ENCODE measurements at places on chromosomes 11 and 22. TPM values are rescaled to one million over a fixed set of nuclear protein-coding genes. Genes with fewer than 3 reads are reported as not detected.
A peak's percentile ranks its signal among the peaks of the same experiment; 100 is the strongest.

GRCh38 chr11:114308689-114309089, 12.5 kb downstream of the NNMT start:
- no peak for DNase-seq

DNA sequence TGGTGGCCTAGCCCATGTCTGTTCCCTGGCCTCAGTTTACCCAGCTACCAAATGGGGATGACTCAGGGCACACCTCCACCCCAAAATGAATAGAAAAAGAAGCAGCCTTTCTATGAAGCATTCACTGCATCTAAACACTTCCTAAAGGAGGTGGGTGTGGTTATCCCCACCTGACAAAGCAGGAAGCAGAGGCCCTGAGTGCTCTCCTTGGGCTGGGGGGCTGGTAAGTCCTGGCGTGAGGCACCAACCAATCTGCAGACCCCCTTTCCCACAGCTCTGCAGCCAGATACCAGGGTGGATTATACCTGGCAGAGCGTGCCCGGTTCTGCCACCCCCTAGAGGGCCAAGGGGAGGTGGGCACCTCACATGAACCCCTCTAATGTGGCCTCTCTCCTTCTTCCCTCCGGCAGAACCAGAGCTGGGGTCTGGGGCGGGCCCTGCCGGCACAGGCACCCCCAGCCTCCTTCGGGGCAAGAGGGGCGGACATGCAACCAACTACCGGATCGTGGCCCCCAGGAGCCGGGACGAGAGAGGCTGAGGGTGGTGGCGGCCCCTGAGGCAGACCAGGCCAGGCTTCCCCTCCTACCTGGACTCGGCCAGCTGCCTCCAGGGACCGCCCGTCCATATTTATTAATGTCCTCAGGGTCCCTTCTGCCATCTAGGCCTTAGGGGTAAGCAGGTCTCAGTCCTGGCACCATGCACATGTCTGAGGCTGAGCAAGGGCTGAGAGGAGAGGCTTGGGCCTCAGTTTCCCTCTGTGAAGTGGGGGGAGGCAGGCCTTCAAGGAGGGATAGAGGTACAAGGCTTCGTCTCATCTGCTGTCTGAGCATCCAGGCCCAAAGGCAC, 9.2 kb downstream of the RHBDD3 start:
- no peak for DNase-seq

GRCh38 chr22:25139062-25139461, 60.6 kb upstream of the CRYBB3 start:
- DNase-seq: no peak

DNA sequence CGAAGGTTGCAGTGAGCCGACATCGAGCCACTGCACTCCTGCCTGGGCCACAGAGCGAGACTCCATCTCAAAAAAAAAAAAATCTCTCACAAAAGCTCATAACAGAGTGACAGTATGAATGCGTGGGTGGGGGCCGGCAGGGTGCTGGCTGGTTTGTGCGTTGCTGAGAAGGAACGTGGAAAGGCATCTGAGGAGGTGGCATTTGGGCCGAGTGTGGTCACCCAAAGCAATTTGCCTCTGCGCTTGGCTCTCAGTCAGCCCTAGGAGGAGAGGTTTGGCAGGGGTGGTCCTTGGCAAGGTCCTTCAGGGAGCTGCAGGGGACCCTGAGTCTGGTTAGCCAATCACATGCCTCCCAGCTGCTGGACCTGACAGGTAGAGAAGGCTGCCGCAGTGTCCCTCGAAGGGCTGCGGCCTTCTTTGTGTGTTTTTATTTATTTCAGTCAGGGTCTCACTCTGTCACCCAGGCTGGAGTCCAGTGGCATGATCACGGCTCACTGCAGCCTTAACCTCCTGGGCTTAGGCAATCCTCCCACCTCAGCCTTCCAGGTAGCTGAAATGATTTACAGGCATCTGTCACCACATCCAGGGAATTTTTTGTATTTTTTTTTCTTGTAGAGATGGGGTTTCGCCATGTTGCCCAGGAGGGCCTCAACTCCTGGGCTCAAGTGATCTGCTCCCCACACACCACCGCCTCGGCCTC, 23.5 kb upstream of the OSBPL5 start:
- no peak for DNase-seq

DNA sequence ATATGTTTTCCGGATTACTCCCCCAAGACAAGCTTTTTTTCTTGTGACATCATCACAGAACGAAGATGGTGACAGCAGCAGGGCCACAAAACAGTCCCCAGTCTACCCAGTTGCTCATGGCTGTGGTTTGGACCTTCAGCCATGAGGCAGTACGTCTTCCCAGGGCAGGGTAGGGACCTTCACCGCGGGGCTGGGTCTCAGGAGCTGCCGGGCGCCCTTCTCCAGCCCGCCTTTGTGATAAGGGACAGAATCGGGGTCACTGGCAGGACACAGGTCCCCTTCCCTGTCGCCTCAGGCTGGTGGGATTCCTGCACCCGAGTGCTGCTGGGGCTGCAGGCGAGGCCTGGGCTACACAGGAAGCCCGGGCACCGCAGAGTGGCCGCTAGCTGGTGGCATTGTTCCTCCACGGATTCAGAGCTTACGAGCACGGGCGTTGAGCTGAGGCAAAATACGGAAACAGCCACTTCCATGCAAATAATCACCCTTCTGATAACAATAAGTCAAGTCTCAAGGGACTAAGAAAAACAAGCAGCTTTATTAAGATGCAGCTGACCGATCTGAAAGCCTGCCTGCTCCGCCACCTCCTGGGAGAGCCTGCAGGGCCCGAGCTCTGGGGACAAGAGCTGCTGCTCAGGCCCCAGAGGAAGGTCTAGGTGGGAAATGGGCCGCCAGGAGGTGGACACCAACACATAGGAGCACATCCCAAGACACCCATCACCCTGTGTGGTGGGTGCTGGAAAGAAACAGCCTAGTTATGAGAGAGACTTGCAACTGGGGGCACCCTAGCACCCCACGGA, 12.3 kb downstream of the TBX1 start:
- no peak for DNase-seq

- DNase-seq: no peak
Observed at GRCh38 chr11:22130462-22131053, 62.3 kb upstream of the ANO5 start.

DNA sequence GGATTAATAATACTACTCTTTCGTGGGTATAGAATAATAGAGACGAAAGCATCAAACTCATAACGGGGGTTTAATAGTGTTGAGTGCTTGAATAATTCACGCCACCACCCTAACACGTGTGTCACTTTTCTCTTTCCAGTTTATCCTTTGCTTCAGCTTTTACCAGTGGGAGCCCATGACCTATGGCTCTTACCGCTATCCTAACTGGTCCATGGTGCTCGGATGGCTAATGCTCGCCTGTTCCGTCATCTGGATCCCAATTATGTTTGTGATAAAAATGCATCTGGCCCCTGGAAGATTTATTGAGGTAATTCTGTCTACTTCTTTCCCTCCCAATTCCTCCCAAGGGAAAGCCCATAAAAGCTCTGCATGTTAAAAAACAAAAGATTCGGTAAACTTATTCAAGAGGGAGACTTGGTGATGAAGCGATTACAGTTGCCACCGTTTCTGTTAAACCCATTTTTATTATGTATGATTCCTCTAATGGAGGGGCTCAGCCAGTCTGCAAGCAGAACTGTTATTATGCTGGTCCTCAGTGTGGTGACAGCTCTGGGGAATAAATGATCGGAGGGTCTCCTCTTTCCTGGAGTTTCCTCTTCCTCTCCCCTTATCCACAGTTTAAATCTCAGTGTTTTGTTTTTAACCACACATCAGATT, 17.1 kb upstream of the NELL1 start:
- DNase-seq: no peak

GRCh38 chr11:126607776-126608541, 252.5 kb downstream of the ST3GAL4 start:
- DNase-seq: no peak

DNA sequence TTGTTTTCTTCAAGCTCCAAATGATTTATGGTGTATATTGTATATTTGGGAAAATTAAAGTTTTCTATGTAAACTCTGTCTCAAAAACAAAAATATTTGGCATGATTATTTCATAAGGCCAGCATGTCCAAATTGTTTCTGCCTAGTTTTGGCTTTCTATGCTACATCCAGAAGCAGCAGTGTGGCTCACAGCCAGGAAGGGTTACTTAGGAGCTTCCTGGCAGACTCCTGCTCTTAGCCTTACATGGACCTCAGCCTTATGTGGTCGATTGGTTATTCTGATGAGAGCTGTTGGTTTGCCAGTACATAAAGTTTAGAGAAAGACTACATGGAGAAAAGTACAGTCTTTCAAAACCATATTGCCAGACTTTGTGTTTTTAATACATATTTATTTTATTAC, 297.7 kb upstream of the FAT3 start:
- DNase-seq: no peak

DNA sequence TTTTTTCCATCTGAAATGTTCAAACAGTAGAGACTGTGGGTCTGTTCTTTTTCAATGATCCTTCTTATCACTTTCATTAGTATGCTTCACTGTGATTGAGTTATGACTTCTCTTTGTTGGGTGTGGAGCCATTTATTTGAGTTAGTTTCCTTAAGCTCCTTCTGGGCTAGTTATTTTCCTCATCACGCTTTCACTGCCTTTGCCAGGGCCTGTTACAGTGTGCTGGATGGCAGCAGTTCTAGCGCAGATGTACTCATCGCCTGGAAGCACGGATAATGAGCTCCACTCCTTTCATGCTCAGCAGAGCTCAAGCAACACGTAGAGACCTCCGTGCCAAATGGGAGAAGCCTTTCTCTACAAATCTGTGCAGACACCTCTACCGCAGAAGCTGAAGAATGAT, 7.0 kb upstream of the ARHGAP42 start:
- no peak for DNase-seq

- DNase-seq: peak; percentile 22
Observed at GRCh38 chr11:66467034-66467659, 442 bp downstream of the PELI3 start.

- DNase-seq: peak; percentile 88
Observed at GRCh38 chr22:46058091-46058420, 81.1 kb upstream of the WNT7B start.

DNA sequence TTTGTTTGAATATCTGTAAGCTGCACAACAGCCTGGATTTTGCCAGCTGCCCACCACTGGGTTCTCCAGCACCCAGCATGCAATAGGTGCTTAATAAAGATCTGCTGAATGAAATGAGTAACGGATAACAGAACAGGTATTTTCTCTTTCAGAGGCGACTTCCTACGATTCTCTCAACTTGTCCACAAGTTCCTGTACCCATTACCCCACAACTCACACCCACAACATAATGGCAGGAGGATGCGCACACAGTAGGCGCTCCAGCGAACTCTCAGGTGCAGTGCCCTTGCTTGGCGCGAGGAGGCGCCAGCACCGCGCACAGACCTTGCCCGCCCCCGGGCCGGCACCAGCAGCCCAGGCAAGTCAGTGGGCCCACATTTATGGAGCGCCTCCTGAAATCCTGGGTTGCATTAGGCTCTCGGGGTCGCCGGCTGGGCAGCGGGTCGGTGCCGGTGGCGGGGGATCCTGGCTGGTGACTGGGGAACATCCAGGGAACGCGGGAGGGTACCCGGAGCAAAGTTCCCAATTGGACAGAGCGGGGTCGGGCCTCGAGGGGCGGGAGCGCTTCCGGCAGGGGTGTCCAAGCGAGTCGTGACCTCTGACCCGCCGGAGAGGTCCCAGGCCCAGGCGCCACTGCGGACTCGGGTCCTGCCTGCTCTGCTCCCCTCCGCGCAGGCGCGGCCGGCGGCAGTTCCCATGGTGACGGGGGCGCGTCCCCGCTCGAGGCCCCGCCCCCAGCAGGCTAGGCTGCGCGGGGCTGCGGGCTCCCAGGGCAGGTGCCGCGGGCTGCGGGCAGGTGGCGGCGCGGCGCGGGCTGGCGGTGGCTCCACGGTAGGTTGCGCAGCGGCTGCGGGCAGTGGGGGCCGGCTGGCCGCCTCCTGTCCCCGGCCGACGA, at the start of gene KIAA1671:
TSS of gene KIAA1671 (plus strand) at position 775 of the 895 bp plus-strand sequence. CDS start 75,284 bp downstream, outside the sequence.
- peak; percentile 87 for DNase-seq

GRCh38 chr11:90747057-90747456, 524.2 kb upstream of the CHORDC1 start:
- no peak for DNase-seq

DNA sequence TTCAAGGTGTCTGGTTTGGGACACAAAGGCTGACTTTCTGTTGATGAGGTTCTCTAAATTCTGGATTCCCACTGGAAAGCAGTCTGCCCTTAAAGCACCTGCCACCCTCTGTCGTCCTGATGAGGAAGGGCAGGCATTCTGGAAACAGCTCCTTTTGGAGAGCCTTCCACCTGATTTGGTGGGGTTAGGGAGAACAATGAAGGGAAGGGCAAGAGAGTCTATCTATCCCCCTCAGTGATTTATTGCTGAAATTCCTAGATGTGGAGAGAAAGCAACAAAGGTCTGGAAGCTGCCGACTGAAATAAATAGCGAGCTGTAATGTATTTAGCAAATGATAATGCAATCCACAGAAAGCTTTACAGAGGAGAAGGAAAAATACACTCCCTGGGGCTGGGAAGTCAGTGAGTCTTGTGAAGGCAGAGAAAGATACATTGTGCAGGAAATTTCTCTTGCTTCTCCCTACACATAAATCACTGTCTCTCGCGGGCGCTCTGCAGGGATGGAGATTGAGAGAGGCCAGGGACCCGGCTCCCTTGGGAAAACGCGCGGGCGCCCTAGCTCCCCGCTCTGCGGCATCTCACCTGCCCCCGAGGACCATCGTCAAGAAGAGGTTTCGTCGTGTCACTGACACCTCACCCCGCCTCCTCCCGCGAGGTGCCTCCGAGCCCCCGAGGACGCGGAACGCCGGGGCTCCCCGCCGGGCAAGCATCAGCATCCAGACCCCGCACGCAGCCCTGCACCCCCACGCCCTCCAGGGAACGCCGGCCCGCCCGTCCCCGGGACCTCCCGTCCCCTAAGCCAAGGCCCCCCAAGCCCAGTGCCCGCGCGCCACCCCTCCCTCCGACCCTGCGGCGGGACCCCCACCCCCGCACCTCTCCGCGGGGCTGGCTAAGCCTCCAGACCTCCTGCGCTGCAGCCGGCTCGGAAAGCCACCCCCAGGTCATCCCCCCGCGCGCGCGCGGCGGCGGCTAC, 673 bp downstream of the CDON start:
- DNase-seq: peak; percentile 64

Gene OR10A2
- total RNA-seq: not detected

Gene RAG2
- total RNA-seq: not detected

Gene NAV2
- 16.3 TPM for total RNA-seq

Gene ADM
- 17.3 TPM for total RNA-seq

Gene GLB1L2
- total RNA-seq: not detected

Gene FOLR1
- 39.0 TPM for total RNA-seq

Gene JAML
- total RNA-seq: not detected

Gene HRAS
- total RNA-seq: 66.0 TPM

Gene MUC6
- total RNA-seq: not detected

Gene PLEKHB1
- total RNA-seq: 0.32 TPM

Gene PACS1
- total RNA-seq: 26.6 TPM

Data from myocyte (in vitro differentiated cells).